ENCODE measurements at places on chromosomes 16 and 17. TPM values are rescaled to one million over a fixed set of nuclear protein-coding genes. Genes with fewer than 3 reads are reported as not detected.

DNA sequence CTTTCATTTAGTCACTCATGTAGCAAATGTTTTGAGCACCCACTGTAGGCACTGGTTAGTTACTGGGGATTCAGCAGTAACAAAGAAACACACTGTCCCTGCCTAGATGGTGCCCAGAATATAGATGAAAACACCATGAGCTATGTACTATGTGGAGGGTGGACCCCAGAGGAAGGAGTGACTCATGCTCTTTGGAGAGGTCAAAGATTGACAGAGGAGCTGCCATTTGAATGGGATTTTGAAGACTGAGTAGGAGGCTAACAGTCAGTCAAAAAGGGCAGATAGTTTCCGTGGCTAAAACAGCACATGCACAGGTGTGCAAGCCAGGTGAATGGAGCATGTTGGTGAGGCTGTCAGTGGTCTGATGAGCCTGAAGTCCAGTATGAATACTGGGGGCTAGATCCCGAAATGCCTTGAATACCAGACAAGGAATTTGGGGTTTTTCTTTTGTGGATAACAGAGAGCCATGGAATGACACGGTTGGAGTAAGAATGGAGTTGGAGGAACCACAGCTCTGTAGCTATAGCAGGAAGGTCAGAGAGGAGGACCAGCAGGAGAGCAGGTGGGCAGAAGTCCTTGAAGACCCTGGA lies 6.1 kb downstream of the IL21R start:
- DNase-seq = no peak

The BRIP1 gene
- not detected for total RNA-seq

DNA sequence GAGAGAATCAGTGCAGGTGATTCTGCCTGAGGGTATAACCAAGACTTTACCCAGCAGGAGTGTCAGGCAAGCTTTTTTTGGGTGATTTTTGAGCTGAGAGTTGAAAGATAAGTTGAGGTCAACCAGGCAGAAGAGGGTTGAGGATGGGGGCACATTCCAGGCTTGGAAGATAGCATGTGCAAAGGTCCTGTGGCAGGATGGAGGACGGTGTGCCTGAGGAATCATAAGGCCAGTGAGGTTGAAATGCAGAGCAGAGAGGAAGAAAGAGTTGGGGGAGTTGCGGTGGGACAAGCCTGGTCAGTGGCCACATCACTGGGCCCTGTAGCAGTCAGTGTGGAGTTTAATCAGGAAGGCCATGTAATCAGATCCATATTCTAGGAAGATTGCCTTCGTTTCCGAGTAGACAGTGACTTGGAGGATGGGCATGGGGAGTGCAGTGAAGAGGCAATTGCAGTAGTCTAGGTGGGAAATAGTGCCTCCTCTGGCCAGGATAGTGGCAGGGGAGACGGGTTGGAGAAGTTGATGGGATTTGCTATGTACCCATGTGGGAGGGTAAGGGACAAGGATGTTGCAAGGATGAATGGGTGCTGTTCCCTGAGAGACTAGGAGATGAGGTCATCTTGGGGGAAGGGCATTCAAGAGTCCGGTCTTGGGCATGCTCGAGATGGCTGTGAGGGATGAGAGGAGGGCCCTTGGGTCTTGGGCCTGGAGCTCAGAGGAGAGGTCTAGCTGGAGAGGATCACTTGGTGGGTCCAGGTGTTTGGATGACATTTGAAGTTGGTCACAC lies 3.9 kb downstream of the PLEKHG4 start:
- no peak for DNase-seq

The DRC3 gene
- 7.2 TPM for total RNA-seq

DNA sequence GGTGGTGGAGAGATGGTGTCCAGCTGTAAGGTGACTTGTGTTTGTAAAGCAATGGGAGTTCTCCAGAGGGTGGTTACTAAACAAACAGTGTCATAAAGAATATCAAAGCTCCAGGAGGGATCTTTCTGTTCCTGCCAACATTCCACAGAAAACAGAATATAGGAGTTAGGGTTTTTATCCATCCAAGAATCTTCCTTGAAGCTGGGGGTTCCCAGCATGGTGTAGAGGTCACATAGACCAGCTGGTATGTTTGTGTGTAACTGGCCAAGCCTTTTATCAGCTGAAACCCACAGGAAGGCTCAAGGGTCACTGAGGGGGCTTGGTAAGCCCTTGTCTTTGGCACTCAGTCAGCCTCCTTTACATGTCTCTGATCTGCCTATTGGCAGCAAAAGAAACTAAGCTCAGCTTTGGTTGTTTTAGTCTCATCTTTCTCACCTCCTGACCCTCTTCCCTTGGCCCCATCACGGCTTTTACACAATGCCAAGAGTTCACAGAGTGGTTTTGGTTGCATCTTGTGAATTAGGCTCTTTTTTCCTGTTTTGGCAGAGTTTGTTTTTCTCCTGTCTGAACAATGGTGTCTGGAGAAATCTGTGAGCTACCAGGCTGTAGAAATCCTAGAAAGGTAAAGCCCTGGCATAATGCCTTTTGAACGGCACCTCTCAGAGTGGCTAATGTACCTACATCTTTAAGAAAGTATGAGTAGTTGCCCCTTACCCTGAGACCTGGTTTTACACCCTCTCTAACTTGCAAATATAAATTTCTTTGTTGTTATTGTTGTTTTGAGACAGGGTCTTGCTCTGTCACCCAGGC lies 4.6 kb downstream of the CNTD1 start:
- DNase-seq = no peak

DNA sequence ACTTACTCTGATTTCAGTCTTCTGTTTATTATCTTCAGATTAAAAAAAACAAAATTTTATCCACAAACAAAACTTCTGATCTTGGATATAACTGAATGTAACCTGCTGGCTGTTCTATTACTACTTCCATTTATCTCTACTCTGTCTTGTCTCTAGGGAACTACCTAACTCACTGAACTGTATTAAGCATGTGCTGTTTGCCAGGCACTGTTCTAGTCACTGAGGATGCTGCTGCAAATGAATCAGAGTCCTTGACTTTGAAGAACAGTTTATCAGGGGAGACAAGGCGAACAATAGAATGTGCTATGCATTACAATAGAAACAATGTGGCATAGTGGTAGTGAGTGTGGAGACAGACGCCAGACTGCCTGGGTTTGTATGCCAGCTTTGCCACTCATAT lies 2.3 kb upstream of the ANKRD40 start:
- no peak for DNase-seq
